DMS79 treated with DMSO at 0.1 percent for 48 hours (cell line): ENCODE measurements at places on chromosomes 7 and 10.

GRCh38 chr10:6794441-6794840 lies 214.4 kb upstream of the PRKCQ start:
- DNase-seq = no peak

GRCh38 chr10:58952162-58952601 lies 224.3 kb upstream of the PHYHIPL start:
- DNase-seq = no peak

DNA sequence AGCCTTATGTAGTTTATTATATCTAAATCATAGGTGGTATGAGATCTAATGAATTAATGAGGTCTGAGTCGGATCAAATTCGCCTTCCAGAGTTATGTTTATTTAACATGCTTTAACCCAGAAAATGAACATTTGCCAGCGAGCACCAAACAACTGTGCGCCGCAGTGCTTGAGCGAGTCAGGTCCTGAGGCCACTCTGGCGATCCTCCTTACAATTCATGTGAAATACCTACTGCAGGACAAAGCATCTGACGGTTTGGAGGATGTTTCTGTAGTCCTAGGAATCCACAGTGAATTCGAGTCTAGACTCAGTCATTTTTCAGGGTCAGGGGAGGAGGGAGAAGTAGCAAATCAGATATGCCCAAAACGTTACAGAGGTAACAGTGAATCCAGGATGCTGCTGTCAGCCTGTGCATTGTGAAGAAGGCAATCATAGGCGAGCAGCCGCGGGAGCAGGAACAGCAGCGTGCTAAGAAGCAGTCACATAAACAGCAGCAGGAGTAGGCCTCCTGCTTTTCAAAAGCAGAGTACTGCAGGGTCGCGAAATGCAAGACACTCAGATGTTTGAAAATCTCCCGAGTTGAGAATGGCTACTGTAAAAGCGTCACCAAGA lies 120.2 kb downstream of the CACNB2 start:
- peak; percentile 7 for DNase-seq

DNA sequence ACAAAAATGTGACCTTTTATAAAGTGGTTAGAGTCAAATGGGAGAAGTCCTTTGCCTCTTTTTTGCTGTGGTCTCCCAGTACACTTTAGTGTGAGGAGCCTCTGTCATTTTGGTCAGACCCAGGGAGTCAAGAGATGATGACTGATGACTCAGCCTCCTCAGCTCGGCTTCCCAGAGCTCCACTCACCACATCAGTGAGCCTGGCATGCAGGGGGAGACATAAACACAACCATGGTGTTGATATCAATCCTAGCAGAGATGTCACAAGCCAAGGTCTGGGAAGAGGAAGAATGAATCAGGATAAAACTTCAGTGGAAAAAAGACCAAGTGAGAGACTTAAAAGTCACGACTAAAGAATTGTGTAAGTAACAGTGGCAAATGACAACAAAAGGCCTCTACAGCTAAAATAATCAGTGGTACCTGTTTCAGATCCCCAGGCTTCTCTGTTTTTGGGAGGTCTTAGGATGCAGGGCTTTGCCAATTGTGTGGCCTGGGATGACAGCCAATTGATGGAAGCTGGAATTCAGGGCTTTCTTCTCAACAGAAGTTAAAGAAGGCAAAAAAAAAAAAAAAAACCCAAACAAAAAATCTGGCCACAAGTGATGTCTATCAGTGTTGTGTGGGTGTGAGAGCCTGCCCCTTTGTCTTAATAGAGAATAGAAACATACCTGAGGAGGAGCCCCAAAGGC lies 50.2 kb downstream of the TFAM start:
- no peak for DNase-seq

DNA sequence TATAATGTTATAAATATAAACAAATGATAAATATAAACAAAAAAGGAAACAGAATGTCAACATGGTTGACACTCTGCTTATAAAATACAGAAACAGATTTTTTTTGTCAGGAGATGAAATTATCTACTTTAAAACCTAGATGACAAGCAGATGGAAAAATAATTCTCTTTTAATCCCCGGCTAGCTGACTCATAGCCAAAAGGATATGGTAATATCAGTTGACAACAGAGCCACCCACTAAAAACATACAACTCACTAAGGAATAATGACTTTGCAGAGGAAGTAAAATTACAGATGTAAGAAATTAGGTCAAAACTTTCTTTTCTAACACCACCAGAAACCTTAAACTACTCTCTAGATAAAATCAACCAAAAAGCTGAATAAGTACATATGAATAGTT lies 131.1 kb upstream of the ABCB5 start:
- no peak for DNase-seq
